ENCODE measurements at places on chromosomes 5 and 9. TPM values are rescaled to one million over a fixed set of nuclear protein-coding genes. Genes with fewer than 3 reads are reported as not detected.

The TOPORS gene
- total RNA-seq, result 11.1 TPM

The ABLIM3 gene
- 73.9 TPM for total RNA-seq

The STPG3 gene
- total RNA-seq, result not detected

The FREM1 gene
- total RNA-seq, result 1.1 TPM

The SLC6A3 gene
- not detected for total RNA-seq

The SLC6A7 gene
- total RNA-seq, result not detected

The NEURL1B gene
- 39.9 TPM for total RNA-seq

The LSM11 gene
- 1.7 TPM for total RNA-seq

The CTXN3 gene
- not detected for total RNA-seq

The PCDHGB4 gene
- total RNA-seq, result 7.3 TPM
